Bronchus fibroblast of lung (primary cell): ENCODE measurements at places on chromosomes 11 and 22. TPM values are rescaled to one million over a fixed set of nuclear protein-coding genes. Genes with fewer than 3 reads are reported as not detected.

Gene NNMT
- total RNA-seq: 447 and 483 TPM in 2 replicates

Gene SLC5A4
- 0.15 TPM in 1 of 2 replicates, not detected in the other for total RNA-seq

Gene KDM4E
- total RNA-seq: not detected in 2 replicates

Gene ACR
- total RNA-seq: not detected in 2 replicates

Gene GRIK4
- 0.15 TPM in 1 of 2 replicates, not detected in the other for total RNA-seq

Gene RRAS2
- 73.1 and 83.2 TPM in 2 replicates for total RNA-seq

Gene PYGM
- total RNA-seq: 0.17 and 0.30 TPM in 2 replicates

Gene MN1
- 0.45 and 0.50 TPM in 2 replicates for total RNA-seq

Gene SCGB1C1
- not detected in 2 replicates for total RNA-seq

Gene CRACR2B
- 3.0 and 6.1 TPM in 2 replicates for total RNA-seq
